ENCODE measurements at places on chromosomes 2 and 18.
A peak's percentile ranks its signal among the peaks of the same experiment; 100 is the strongest.

DNA sequence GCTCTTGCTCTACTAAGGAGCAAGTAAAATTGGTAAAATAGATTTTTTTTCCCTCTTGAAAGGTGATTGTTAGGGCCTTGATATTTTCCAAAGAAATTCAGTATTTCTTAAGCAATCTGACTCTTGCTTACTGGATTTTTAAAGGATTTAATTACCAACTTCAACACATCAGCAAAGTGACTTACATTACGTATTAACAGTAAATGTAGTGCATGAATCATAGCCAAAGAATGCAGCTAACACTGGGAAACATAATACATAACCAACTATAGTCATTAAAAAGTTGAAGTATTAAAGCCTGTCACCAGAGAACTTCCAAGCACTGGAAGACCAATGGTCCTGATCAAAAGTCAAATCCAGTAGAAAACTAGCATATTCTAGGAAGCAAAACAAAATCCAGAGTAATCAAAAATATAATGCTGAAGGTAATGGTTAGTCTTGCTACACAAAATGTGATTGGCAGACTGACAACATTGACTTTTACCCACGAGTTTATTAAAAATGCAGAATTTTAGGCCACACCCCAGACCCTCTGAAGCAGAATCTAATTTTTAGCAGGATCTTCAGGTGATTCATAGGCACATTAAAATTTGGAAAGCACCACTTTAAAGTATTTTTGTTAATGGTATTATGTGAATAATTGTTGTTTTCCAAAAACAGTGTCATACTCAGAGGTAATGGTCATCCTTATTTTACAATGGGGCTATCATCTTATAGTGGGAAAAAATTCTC is 31.8 kb upstream of the CAVIN2 start:
- H3K27me3 ChIP-seq, result no peaks in the 10 kb centered on the region
- peak overlapping the region; percentile 29 for H3K27ac ChIP-seq
- peaks cover 11% of the 10 kb centered on the region for H3K4me1 ChIP-seq
- DNase-seq, result peak; percentile 92
- no peak overlapping the region for H3K4me3 ChIP-seq
- no peaks in the 10 kb centered on the region for H3K36me3 ChIP-seq

DNA sequence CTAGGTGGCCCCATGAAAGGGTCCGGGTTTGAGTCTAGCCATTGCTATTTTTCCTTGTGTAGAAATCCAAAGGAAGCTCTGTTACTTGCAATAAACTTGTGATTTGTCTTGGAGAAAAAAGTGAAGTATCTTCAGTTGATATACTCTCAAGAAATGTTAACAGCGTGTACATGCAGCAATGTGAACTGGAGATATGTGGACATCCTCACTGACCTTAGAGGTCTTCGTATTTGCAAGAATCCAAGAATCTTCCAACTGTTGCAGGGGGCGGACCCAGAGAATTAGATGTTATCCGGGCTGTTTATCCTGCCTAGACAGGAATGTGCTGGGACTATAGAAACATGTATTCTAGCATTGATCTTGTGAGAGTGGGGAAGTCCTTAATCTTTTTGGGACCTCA is 187.6 kb downstream of the KCNS3 start:
- H3K4me1 ChIP-seq, result no peaks in the 10 kb centered on the region
- H3K36me3 ChIP-seq, result no peaks in the 10 kb centered on the region
- no peak for DNase-seq
- no peak overlapping the region for H3K4me3 ChIP-seq

- no peak for DNase-seq
- H3K4me1 ChIP-seq, result no peaks in the 10 kb centered on the region
- H3K36me3 ChIP-seq, result no peaks in the 10 kb centered on the region
- no peak overlapping the region for H3K4me3 ChIP-seq
These were observed 367.4 kb downstream of the EPHA4 start for GRCh38 chr2:221204699-221205098.

GRCh38 chr2:95695613-95696012 is 103.8 kb downstream of the TRIM43 start:
- no peaks in the 10 kb centered on the region for H3K36me3 ChIP-seq
- H3K4me3 ChIP-seq, result no peak overlapping the region
- DNase-seq, result no peak
- no peak overlapping the region for H3K27ac ChIP-seq
- peaks cover 4% of the 10 kb centered on the region for H3K27me3 ChIP-seq
- no peaks in the 10 kb centered on the region for H3K4me1 ChIP-seq

DNA sequence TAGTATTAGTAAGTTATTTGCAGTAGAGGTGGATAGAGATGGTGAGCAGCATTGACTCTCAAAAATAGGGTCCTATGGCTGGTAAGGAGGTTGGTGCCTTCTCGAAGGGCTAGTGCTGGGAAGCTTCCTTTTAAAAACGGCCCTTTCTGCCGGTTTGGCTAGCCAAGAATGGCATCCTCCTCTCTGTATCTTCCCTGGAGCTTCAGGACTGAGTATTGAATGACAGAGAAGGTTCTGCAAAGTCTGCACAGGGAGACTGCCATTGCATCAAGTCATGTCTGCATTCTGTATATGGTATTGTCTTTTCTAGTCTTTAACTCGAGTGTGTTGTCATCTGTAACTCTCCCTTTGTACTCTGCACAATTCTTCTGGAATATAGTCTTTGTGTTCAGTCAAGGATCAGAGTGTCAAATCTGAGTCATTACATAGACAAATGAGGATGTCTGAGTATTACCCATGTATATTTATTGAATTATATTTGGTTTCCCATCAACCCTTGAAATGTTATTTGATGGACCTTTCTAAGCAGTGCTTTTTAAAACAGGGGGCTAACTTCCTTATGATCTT is 1.1 kb downstream of the LDLRAD4 start:
- DNase-seq, result no peak
- H3K4me3 ChIP-seq, result peak overlapping the region; percentile 48
- no peaks in the 10 kb centered on the region for H3K36me3 ChIP-seq
- peaks cover 25% of the 10 kb centered on the region for H3K27me3 ChIP-seq

- H3K4me1 ChIP-seq, result no peaks in the 10 kb centered on the region
- no peaks in the 10 kb centered on the region for H3K36me3 ChIP-seq
- H3K27ac ChIP-seq, result no peak overlapping the region
- H3K27me3 ChIP-seq, result peaks cover 2% of the 10 kb centered on the region
- DNase-seq, result no peak
- no peak overlapping the region for H3K4me3 ChIP-seq
These were observed 102.2 kb upstream of the MSH2 start for GRCh38 chr2:47300609-47301276.

GRCh38 chr2:108565778-108566375 is 31.6 kb downstream of the LIMS1 start:
- H3K4me3 ChIP-seq, result no peak overlapping the region
- DNase-seq, result no peak
- H3K4me1 ChIP-seq, result peaks cover 10% of the 10 kb centered on the region

GRCh38 chr2:28399956-28400355 is 7.3 kb downstream of the FOSL2 start:
- no peaks in the 10 kb centered on the region for H3K27me3 ChIP-seq
- no peak overlapping the region for H3K4me3 ChIP-seq
- no peak overlapping the region for H3K27ac ChIP-seq

- H3K27ac ChIP-seq, result no peak overlapping the region
- DNase-seq, result no peak
- H3K4me1 ChIP-seq, result no peaks in the 10 kb centered on the region
- H3K27me3 ChIP-seq, result no peaks in the 10 kb centered on the region
- H3K36me3 ChIP-seq, result no peaks in the 10 kb centered on the region
These were observed 912.6 kb upstream of the FSHR start for GRCh38 chr2:50066873-50067272.

GRCh38 chr2:205070889-205071288 is 525.6 kb downstream of the PARD3B start:
- no peak overlapping the region for H3K4me3 ChIP-seq
- no peaks in the 10 kb centered on the region for H3K36me3 ChIP-seq
- no peaks in the 10 kb centered on the region for H3K4me1 ChIP-seq
- DNase-seq, result no peak
- H3K27me3 ChIP-seq, result no peaks in the 10 kb centered on the region

GRCh38 chr2:105683011-105683492 is 61.7 kb upstream of the NCK2 start:
- H3K4me1 ChIP-seq, result no peaks in the 10 kb centered on the region
- H3K27ac ChIP-seq, result no peak overlapping the region
- no peaks in the 10 kb centered on the region for H3K36me3 ChIP-seq
- peaks cover 6% of the 10 kb centered on the region for H3K27me3 ChIP-seq
- H3K4me3 ChIP-seq, result no peak overlapping the region

- H3K27ac ChIP-seq, result no peak overlapping the region
- no peak overlapping the region for H3K4me3 ChIP-seq
- peak; percentile 41 for DNase-seq
- no peaks in the 10 kb centered on the region for H3K27me3 ChIP-seq
These were observed 75.2 kb upstream of the C2orf15 start for GRCh38 chr2:99066075-99066958.

DNA sequence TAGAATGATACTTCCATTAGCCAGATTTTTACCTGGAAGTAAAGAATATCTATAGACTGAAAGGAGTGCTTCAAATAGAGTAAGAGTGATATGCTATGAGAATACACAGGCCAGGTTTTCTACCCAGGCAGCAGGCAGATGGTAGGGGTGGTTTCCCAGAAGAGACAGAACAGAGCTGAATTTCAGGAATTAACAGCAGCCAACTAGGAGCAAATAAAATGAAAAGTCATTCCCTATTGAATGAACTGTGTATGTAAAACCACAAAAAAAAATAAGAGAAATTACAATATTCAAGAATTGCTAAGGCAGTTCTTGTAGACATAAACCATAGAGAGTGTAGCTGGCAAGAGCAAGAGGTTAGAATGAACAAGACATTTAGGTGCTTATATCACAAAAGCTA is 336.8 kb downstream of the KCNJ3 start:
- no peak for DNase-seq
- H3K4me1 ChIP-seq, result no peaks in the 10 kb centered on the region
- H3K4me3 ChIP-seq, result no peak overlapping the region
- H3K36me3 ChIP-seq, result no peaks in the 10 kb centered on the region
- no peak overlapping the region for H3K27ac ChIP-seq

DNA sequence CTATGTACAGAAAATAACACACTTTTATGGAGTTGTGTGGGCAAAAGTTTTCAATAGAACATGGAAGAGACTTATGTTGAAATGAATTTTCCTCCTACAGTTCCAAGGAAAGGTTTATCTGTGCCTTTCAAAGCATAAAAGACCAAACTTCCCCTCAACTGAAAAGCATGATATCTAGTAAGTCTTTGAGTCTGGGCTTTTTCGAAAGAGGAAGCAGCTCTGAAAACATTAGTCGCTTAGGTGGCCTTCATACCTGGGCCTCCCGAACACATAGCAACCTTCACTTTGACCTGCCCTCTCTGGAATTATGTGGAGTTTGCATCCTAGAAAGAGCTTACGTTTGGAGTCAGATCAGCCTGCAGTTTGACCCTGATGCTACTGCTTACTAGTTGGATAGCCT is 4.8 kb upstream of the CAPN14 start:
- no peaks in the 10 kb centered on the region for H3K4me1 ChIP-seq
- peaks cover 32% of the 10 kb centered on the region for H3K27me3 ChIP-seq
- no peak overlapping the region for H3K27ac ChIP-seq
- H3K36me3 ChIP-seq, result no peaks in the 10 kb centered on the region

- peaks cover 3% of the 10 kb centered on the region for H3K36me3 ChIP-seq
- peak overlapping the region; percentile 17 for H3K4me3 ChIP-seq
- peak; percentile 96 for DNase-seq
- no peaks in the 10 kb centered on the region for H3K27me3 ChIP-seq
- peak overlapping the region; percentile 31 for H3K27ac ChIP-seq
These were observed 55.2 kb downstream of the CCDC88A start for GRCh38 chr2:55364189-55365055.

DNA sequence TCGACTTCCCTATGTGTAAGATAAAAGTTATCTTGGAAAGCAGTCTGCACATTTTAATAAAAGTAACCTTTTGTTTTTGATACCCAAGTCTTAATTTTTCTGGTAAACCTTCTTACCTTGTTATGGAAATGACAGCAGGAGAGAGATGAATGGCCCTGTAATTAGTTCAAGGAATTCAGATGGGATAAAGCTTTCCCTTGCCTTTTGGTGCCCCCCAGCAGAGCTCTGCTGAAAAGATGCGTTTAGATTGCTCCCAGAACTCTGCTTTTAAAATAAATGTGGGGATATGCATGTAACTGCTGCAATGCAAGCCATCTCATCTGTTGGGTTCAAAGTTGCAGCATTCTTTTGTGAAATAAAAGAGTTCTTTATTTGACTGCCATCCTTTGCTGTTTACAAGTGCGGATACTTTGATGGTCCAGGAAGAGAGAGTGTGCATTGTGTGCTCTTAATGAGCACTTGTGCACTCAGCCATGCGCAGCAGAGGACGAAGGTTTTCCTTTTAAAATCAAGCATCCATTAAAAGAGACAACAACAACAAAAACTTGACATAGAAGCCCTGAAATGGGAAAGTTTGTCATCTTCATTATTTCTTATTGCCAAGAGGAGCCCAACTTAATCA is 176.7 kb upstream of the ST6GAL2 start:
- H3K4me3 ChIP-seq, result no peak overlapping the region
- peaks cover 2% of the 10 kb centered on the region for H3K27me3 ChIP-seq
- H3K4me1 ChIP-seq, result no peaks in the 10 kb centered on the region
- no peak for DNase-seq

- peaks cover 14% of the 10 kb centered on the region for H3K4me1 ChIP-seq
- no peak for DNase-seq
- H3K36me3 ChIP-seq, result no peaks in the 10 kb centered on the region
- peak overlapping the region; percentile 83 for H3K27ac ChIP-seq
- H3K27me3 ChIP-seq, result no peaks in the 10 kb centered on the region
- H3K4me3 ChIP-seq, result no peak overlapping the region
These were observed 120.5 kb downstream of the PARD3B start for GRCh38 chr2:204665771-204666170.

GRCh38 chr2:129865976-129866375 is 113.5 kb upstream of the RAB6C start:
- H3K27me3 ChIP-seq, result no peaks in the 10 kb centered on the region
- no peaks in the 10 kb centered on the region for H3K4me1 ChIP-seq
- H3K4me3 ChIP-seq, result no peak overlapping the region
- H3K36me3 ChIP-seq, result no peaks in the 10 kb centered on the region
- no peak overlapping the region for H3K27ac ChIP-seq

DNA sequence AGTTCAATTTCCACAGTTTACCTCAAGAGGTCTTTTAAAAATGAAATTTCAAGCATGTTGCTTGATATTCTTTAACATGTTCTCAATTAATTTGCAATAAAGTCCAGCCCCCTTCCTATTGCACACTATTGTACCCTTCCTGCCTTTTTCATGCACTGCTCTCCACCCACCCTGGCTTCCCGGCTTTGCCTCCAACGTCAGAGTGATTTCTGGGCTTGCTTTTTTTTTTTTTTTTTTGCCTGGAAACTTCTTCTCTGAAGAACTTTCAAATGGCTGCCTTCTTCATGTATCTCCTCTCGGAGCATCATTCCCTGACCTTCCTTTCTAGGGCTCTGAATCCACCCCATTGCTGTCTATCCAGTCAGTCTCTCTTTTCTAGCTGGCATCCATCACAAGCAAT is 24.4 kb upstream of the CYP1B1 start:
- H3K27me3 ChIP-seq, result no peaks in the 10 kb centered on the region
- no peak overlapping the region for H3K27ac ChIP-seq
- H3K36me3 ChIP-seq, result no peaks in the 10 kb centered on the region
- DNase-seq, result no peak
- peaks cover 26% of the 10 kb centered on the region for H3K4me1 ChIP-seq

DNA sequence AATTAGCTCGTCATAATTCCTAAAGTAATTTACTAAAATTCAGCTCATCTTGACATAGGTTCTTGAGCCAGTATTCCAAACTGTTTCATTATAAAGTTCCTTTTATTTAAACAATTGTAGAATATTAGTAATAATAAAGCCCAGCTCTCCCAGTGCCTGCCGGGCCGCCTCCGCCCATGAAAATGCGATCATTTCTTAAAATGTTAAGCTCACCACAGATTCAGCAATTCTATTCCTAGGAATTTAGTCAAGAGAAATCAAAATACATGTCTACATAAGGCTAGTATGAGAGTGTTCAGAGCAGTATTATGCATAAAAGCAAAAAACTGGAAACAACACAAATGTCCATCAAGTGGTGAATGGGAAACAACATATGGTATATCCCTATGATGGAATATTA is 52.0 kb downstream of the XDH start:
- no peaks in the 10 kb centered on the region for H3K27me3 ChIP-seq
- H3K27ac ChIP-seq, result no peak overlapping the region
- no peak for DNase-seq
- no peak overlapping the region for H3K4me3 ChIP-seq
